Activated effector memory CD4-positive, alpha-beta T cell treated with anti-CD3 and anti-CD28 coated beads, Interleukin-2, amount 50 U/mL, for 16 hours (primary cell): ENCODE measurements at places on chromosomes 1 and 21.

DNA sequence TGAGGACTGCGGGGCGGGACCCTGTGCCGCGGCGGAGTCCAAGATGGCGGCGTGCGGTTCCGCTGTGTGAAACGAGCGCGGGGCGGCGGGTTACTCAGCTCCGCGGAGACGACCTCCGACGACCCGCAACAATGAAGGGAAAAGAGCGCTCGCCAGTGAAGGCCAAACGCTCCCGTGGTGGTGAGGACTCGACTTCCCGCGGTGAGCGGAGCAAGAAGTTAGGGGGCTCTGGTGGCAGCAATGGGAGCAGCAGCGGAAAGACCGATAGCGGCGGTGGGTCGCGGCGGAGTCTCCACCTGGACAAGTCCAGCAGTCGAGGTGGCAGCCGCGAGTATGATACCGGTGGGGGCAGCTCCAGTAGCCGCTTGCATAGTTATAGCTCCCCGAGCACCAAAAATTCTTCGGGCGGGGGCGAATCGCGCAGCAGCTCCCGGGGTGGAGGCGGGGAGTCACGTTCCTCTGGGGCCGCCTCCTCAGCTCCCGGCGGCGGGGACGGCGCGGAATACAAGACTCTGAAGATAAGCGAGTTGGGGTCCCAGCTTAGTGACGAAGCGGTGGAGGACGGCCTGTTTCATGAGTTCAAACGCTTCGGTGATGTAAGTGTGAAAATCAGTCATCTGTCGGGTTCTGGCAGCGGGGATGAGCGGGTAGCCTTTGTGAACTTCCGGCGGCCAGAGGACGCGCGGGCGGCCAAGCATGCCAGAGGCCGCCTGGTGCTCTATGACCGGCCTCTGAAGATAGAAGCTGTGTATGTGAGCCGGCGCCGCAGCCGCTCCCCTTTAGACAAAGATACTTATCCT lies 430 bp downstream of the RBM15 start:
- peak; percentile 86 for DNase-seq

DNA sequence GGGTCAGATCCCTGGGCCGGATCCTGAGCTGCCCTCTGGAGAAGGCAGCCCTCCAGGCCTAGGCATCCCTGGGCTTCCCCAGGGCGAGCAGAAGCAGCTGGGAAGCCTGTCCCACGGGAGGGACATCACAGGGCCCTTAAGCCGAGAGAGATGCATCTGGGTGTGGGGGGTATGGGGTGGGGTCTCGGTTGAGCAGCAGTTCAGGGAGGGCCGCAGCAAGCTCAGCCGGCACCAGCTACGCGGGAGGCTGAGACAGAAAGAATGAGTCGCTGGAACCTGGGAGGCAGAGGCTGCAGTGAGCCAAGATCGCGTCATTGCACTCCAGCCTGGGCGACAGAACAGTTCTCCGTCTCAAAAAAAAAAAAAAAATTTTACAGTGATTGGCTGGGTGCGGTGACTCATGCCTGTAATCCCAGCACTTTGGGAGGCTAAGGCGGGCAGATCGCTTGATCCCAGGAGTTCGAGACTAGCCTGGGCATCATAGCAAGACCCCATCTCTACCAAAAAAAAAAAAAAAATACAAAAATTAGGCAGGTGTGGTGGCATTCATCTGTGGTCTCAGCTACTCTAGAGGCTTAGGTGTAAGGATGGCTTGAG lies 37.7 kb downstream of the RRP1 start:
- no peak for DNase-seq

DNA sequence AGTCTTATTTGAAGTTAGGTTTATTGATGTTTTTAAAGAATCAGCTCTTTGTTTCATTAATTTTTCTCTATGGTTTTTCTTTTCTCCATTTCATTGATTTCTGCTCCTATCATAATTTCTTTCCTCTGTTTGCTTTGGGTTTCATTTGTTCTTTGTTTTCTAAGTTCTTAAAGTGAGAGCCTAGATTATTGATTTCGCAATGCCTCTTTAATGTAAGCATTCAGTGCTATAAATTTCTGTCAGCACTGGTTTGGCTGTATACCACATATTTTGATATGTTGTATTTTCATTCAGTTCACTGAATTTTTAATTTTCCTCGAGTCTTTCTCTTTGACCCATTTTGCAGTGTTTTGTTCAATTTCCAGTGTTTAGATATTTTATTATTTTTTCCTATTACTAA lies 68.7 kb downstream of the DNAH14 start:
- no peak for DNase-seq

GRCh38 chr1:56216218-56216617 lies 363.1 kb downstream of the PLPP3 start:
- DNase-seq, result no peak

DNA sequence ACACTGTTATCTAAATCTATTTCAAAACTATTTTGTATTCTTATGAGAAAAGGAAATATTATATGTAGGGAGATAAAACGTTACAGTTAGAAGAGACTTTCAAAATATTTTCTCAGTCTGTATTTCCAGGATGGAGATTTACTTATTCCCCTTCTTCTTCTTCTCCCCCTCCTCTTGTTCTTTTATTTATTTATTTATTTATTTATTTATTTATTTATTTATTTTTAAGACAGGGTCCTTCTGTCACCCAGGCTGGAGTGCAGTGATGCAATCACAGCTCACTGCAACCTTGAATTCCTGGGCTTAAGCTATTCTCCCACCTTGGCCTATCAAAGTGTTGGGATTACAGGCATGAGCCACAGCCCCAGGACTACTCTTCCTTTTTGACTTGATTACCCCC lies 2.8 kb upstream of the RPF1 start:
- no peak for DNase-seq

DNA sequence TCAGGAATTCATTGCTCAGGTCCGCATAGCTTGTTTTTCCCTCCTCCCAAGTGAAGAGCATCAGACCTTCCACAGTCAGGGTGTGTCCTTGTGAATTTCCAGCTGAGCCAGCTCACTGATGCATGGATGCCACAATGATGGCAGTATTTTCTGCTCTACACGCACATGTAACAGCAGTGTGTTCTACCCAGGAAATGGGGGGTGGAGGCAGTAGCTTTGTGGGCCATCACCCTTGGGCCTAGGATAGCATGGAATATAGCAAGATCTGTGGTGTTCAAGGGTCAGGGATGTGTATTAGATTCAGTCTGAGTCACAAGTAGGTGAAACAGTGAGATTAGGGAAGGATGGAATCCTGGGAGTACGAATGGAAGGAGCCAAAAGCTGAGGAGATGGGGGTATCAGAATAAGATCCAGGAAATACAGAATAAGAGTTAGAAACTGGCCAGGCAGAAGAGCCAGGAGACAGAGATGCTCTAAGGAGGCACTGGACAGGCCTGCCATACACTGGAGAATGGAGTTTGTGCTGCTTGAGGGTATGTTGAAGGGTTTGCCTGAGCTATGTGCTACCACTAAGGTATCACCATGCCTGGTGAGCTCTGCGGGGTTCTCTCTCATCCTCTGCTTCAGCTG lies 90.6 kb upstream of the CNIH3 start:
- no peak for DNase-seq

DNA sequence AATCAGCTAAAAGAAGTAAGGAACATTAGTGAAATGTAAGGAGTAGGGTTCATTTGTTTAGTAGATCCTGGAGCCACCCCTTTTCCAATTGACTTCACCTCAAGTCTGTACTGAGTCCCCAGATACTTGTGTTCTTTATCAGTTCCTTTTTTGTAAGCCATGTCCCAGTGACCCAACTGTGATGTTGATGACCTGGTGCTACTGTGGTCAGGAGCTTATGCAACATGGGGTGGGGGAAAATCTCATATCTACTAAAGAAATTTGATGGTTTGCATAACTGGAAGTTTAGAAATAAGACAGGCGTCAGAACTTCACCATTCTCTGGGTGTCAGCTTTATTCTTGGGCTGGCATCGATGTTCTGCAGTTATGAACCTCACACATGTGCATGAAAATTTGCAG lies 120.5 kb downstream of the LRRC7 start:
- no peak for DNase-seq

GRCh38 chr21:45180246-45180599 lies 105.8 kb downstream of the ADARB1 start:
- DNase-seq, result no peak

DNA sequence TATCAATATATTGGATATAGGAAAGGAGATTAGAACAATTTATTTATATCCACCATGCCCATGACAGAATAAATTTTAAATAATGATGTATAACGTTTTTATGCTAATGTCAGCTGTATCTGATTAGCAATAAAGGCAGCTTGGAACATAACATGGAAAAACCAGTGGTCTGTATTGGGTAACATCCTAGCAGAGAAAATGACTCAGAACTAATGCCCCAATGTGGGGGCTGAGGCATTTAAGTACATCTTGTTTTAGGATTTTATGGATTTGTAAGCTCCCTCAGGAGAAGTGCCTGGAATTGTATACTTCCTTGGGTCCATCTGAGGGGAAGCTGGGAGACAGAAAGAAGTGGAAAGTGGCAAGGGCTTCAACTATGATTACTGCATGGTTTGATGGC lies 82.3 kb downstream of the HMCN1 start:
- DNase-seq, result no peak

DNA sequence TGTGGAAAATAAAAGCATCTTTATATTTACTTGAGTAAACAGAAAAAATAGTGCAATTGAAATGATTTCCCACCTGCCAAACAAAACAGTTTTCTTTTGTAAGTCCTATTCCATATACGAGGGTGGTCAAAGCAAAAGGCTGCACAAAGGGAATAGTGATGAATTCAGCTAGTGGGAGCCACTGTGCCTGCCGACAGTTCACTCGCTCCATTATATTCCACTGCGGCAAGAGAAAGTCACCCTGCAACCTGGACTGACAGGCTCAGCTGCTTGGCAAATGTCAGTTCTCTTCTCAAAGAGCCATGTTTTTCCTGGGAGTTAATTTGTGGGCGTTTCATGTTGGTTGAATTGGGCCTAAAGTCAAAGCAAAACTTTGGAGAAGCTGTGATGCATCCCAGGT lies 145.4 kb downstream of the LMO4 start:
- DNase-seq, result no peak

DNA sequence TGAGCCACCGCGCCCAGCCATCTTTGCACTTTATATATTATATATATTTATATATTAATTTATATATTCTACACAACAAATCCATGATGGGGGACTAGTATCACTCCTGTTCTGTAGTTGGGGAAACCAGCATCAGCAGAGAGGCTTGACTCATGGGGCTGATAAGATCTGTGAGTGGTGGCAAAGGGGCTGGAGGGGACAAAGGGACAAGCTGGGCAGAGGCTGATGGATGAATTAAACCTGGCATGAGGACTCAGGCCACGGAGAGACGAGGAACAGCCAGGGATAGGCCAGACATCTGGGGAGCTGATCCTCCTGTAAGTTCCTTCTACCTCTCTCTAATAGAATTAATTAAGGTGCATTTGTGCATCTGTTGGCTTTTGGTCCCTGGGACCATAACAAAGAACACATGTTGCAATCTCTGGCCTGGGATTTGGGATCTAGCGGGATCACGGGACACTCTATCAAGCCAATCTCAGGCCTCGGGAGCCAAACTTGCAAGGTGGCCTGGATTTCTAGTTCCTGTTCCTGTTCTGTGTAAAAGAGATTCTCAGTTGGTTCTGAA lies 7.6 kb downstream of the CNR2 start:
- no peak for DNase-seq

DNA sequence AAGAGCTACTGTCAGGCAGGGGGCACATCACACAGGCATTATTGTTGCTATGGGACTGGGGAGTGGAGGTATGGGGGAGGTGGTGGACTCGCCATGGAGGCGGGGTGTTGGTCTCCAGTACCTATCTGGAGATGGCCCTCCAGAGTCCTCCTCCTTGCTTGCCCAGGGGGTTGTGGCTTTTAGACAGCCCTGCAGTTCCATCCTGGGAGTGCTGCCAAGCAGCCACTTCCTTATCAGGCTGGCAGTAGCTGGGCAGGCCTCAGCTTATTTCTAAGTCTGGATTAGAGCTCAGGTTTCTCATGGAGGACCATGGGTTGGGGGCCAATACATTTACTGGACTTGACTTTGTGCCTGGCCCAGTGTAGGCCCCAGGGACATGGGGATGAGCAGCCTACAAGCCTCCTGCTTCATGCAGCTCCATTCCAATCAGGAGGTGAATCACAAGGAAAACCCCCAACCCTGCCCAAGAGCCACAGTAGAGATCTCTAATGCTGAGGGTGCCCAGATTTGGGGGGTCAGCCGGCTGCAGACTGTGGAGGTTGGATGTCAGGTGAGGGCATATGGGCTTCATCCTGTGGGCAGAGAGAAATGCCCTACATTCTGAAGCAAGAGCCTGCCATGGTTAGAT lies 210.7 kb upstream of the EDN2 start:
- DNase-seq, result peak; percentile 52

DNA sequence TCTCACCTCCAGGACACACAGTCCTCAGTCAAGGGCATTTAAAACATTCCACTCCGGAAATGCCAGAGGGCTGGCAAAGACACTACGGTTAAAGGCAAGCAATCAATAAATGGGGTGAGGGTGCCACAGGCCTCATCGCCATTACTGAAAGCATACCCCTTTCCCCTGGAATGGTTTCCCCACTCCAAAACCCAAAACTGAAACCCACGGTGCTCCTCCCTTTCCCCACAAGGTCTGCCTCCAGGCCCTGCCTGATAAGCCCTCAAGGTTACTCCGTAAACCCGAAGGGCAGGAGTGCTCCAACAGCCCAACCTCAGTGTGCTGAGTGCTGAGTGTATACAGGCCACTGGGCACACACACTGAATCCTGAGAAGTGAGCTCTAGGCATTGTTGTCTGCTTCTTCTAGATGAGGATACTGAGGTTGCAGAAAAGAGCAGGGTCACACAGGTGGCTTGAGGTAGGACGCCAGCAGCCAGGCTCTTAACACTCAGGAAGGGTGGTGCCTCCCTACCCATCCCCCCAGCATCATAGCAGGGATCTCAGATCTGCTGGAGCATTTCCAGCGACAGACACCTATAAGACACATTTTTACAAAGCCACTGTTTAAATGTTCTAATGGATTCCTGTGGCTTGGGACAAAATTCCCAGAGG lies 29.0 kb downstream of the SSBP3 start:
- DNase-seq, result no peak

GRCh38 chr1:17296086-17296485 lies 11.9 kb upstream of the PADI4 start:
- DNase-seq, result no peak

DNA sequence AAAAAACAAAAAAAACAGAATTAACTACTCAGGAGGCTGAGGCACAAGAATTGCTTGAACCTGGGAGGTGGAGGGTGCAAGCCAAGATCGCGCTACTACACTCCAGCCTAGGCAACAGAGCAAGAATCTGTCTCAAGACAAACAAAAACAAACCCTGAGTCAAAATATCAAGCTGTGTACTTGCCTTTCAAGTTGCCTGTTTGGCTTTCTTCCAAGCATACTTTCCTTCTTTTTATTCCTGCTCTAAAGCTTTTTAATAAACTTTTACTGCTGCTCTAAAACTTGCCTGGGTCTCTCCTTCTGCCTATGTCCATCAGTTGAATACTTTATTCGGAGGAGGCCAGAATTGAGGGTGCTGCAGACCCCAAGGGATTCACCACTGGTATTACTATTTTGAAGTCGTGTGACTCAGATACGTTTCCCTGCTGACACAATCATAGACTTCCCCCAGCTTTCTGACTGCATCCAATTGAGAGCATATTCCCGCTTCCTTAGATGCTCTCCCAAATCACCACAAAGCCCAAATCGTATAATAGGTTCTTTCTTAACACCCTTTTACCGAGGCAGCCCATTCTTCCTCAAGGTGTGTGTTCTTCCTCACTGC lies 3.5 kb upstream of the ACBD6 start:
- DNase-seq, result no peak
